Aorta (tissue), 5 donors: ENCODE measurements at places on chromosomes 2 and 18. TPM values are rescaled to one million over a fixed set of nuclear protein-coding genes. Genes with fewer than 3 reads are reported as not detected.
A peak's percentile ranks its signal among the peaks of the same experiment; 100 is the strongest.

DNA sequence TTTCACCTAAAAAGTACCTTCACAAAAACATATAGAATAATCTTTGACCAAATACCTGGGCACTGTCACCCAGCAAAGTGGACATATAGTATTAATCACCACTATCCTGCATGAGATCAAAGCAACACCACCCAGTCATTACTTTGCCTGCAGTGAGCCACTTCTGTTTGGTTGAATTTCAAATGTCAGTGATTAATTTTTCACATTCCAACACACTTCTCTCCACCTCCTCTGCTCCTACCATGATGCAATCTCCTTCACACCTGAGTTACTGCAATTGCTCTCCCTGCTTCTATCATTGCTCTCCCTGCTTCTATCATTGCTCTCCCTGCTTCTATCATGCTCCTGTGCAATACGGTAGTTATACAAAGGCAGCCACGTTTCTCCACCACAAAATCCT is 106.1 kb upstream of the NETO1 start:
- DNase-seq = no peak

DNA sequence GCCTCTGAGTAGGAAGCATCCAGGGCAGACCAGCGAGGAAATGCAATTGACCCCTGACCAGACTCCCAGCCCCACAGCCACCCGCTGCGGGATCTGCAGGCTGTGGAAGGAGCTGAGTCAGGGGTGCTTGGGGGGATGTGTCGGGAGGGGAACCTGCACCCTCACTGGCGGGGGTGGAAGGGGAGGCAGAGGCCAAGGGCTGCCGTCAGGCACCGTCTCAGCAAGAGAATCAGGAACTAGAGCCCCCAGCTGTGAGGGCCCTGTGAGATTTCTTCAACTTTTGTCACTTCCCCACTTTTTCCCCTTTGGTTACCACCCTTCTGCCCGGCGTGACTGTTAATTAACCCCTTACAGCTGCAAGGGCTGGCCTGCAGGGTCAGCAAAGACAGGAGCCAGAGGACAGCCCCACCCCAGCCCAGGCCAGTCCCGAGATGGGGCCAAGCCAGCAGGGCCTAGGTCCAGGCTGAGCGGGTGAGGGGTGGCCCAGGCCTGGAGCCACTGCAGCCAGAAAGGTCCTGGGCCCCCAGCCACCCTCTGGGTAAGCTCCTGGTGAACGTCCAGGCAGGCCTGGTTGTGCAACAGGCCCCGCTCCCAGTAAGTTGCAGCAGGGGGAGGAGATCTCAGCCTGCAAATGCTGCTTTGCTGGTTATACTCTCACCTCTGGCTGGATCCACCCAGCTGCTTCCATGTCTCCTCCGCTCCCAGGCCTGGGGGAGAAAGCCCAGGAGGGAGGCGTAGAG is 147.0 kb upstream of the ID2 start:
- peak; percentile 83 for DNase-seq

- no peak for DNase-seq
Observed at GRCh38 chr2:85540133-85540648, 1.2 kb downstream of the MAT2A start.

The ARHGAP28 gene
- 2.5 TPM for polyA plus RNA-seq

The VRK2 gene
- polyA plus RNA-seq = 11.2 TPM
